COR-L47 (cell line): ENCODE measurements at places on chromosomes 2 and 18.

GRCh38 chr2:8522687-8523086 is 159.2 kb upstream of the ID2 start:
- no peak for DNase-seq

GRCh38 chr2:27729198-27729597 is 42.3 kb upstream of the MRPL33 start:
- no peak for DNase-seq

DNA sequence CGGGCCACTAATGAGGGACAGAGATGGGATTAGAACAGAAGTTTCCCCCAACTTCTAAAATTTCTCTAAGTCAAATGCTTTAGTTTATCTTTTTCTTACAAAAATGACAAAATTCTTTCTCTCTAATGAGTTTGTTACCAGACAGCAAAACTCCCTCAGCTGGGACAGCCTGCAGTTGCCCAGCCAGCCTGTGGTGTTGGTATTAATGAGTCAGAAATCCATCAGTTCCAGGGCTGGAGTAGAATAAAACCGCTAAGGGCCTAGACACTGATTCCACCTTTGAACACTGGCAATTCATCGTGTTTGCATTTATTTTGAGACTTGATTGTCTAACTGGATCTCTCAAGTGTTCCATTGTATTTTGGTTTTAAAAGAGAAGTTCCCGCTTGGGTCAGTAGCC is 38.3 kb upstream of the SMAD2 start:
- no peak for DNase-seq

GRCh38 chr2:226660526-226660925 is 139.1 kb downstream of the IRS1 start:
- DNase-seq, result no peak

DNA sequence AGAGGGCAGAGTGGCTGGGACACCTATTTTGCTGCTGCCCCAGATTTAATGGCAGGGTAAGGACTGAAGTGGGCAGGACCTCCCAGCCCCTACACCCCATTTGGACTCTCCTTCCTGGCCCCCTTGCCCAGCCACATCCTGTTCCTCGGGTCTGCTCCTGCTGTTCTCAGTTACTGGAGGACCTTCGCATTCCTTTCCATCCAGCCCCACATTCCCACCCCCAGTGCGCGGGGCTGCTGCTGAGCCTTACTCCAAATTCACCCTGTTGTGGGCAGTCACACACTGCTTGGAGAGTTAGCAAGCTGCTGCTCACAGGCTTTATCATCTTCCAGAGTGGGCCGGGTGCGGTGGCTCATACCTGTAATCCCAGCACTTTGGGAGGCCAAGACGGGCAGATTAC is 75.2 kb upstream of the SLC14A2 start:
- no peak for DNase-seq

- no peak for DNase-seq
Measured at GRCh38 chr2:156065912-156066311, 266.6 kb downstream of the NR4A2 start.

- DNase-seq, result peak; percentile 8
Measured at GRCh38 chr2:189798312-189799029, 14.2 kb downstream of the PMS1 start.
